Activated gamma-delta T cell (primary cell): ENCODE measurements at places on chromosomes 7 and 10.

DNA sequence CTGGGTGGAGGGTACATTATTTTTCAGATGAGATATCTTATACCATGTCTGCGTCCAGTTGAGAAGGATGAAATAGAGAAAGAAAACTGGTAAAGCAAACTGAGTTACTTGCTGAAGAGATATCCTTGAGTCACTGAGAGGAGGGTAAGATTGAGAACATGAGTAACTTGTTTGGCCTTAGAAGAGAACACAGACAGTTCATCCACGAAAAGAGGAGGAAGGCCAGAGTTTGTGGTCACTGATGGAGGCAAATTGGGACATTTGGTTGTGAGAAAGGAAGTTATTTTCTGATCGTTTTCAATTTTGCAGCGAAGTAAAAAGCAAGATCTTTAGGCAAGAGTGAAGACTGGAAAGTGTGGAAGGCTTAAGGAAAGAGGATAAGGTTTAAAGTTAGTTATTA, 15.6 kb downstream of the MBL2 start:
- no peak for DNase-seq

- no peak for DNase-seq
Measured at GRCh38 chr7:27689591-27690164, 27.0 kb upstream of the HIBADH start.

DNA sequence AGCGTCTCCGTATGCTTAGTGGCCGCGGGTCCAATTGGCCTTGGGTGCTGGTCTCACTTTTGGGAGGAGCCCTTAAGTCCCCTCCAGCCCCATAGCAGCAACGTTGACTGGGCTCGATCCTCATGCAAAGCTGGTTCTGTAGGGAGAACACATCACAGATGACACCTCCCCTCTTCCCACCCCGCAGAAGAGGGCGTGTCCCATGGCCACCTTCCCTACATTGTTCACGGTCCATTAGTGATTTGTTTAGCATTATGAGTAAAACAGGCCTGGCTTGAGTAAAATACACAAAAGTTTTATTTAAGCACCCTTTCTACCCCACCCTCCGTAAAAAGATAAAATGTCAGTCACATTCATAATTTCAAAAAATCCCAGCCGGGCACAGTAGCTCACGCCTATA, 89.1 kb upstream of the SH2B2 start:
- DNase-seq: no peak

DNA sequence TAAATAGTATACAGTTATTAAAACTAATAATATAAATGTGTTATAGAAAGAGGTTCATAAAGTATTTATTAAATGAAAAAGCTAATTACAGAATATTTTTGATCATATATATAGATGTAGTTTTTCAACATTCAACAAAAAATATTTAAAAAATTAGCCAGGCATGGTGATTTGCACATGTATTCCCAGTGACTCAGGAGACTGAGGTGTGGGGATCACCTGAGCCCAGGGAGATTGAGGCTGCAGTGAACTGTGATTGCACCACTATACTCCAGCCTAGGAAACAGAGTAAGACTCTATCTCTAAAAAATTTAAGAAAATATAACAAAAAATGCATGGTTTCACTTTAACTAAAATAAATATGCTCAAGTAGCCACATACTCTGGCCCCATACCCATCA, 118.0 kb upstream of the SEMA3C start:
- DNase-seq: no peak

DNA sequence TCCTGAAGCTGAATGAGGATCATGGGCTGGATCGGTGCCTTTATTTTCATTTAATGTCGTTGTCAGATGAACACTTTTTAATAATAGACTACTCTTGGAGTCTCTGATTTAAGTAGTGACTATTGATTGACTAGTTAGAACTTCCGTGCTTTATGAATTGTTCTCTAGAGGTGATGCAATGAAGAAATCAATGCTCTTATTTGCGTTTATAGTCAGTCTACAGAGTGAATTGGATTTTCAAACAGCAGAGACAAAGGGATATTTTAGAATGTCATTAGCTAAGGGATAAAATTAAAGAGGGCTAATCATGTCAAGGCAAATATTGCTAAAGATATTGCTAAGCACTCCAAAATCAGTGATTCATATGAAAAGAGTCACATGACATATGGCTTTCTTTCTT, 652.0 kb upstream of the NRP1 start:
- DNase-seq: no peak

- no peak for DNase-seq
Measured at GRCh38 chr7:151821226-151821625, 55.7 kb downstream of the PRKAG2 start.

DNA sequence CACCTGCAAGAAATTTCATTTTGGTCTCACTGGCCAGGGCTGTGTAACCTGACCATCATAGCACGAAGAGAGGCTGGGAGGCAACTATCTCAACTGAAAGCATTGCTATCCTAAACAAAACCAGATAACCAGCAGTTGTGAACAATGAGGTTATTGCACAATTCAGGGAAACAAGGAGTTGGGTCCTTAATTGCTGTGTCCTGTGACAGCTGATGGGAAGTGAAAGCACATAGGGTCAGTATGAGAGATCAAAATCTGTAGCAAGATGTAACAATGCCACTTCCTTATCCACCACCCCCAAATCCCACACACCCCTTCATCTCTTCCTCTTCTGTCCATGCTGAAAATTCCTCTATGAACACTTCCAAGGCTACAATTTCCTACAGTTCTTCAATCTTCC, 80.2 kb downstream of the HTR7 start:
- no peak for DNase-seq

GRCh38 chr10:103111031-103111917, 81.8 kb downstream of the NT5C2 start:
- DNase-seq: no peak

DNA sequence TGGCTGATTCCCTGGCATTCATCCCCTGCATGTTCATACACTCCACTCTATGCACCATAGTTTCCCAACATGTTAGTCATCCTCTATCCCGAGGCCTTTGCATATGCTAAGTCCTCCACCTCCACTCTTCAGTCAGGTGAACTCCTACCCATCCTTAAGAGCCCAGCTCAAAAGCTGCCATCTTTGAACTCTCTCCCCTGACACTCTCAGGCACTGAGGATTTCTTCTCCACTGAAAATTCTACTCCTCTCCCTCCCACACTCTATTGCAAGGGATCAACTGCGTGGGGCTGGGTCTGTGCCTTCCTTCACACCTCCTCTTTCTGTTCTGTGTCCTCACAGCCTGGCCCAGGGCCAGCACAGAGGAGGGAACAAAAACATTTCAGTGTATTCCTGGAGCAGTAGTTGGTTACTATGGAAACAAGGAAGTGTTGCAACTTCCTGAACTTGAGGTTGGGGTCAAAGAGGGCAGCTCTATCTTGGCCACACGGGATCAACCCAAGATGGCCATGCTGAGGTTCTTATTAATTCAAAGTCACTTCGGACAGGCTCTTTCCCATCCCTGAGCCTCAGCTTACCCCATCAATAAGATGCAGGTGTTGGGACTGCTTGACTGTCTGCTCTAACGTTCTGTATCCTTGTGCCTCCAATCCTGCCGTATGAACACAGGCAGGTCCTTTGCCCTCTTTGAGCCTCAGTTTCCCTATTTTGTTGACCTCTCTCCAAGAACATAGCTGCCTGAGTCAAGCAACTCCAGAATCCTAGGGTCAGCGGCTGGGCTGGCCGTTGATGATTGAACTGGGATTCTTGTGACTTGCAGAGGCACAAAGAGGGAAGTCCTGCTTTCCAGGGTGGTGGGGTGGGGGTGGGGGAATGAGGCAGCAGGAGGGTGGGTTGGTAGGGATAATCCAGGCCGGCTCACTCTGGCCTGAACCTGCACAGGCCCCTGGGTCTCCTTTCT, 15.5 kb downstream of the ZMIZ1 start:
- DNase-seq: no peak

GRCh38 chr10:5553400-5554170, 28.8 kb downstream of the CALML3 start:
- no peak for DNase-seq

GRCh38 chr10:116880716-116881482, 31.6 kb downstream of the ENO4 start:
- DNase-seq: no peak

DNA sequence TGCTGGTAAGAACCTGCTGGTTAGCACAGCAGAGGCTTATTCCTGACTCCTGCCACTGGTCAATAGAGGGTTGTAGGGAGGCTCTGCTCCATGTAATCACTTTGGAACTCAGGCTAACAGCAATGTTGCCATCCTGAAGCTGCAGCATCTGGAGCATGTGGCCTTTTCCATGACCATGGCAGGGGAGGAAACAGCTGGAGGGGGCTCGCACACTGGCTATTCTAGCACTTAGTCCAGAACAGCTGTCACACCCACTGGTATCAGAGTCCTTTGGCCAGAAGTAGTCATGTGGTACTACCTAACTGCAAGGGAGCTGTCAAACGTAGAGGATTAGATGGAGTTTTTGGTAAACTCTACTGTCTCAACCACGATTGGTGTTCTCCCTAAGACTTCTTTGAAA, 450.0 kb downstream of the RPS24 start:
- no peak for DNase-seq

DNA sequence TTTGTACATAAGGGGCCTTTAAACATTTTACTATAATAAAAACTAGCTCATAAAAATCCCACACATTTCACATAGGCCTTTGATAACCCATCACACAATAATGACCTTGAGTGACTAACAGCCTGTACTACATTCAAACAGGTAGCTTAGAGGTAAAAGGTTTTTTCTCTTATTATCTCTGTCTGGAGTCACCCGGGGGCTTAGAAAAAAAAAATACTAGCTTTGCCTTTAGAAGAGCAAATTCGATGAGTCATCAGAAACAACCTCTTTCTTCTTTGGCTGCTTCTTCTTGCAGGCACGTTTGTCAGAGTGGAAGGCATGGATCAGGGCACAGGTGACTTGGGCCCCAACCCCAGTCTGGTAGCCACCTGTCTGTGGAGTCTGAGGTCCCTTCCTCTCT, 43.4 kb upstream of the ADO start:
- no peak for DNase-seq

DNA sequence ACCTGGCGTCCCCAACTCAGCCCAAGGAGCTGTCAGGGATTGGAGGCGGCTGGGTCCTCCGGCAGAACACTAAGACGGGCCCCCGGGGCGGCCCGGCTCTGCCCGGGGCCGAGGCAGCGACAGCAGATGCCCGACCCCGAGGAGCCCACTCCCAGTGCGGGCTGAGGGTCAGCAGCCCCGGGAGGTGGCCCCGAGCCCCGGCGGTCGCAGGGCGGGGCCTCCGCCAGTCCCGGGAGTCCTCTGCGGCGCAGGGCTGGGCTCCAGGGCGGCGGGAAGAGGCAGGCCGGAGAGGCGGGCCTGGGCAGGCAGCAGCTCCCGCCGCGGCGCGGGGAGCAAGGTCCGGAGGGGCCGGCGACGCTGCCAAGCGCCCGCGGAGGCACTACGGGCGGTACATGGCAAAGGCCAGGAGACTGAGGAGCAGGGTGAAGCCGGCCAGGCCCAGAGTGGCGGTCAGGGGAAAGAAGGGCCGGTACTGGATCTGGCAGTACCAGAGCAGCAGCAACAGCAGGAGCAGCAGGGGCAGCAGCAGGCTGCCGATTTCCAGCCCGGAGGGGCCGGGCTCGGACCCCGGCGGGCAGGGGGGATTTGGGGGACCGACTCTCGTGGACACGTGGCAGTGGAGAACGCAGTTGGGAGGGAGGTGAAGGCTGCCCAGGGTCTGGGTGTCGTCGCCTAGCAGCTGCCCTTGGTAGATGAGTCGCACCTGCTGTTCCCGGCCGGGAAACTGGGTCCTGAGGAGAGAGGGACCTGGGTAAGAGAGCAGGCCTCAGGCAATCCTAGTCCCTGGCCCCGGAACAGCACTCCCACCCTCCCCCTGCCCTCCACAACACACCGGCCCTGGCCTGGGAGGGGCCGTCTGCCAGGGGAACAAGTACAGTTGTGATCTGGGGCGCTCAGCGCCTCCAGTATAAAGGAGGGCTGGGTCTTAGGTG, 827 bp upstream of the FASTK start:
- DNase-seq: no peak
